ENCODE measurements at places on chromosomes 13 and 19.

GRCh38 chr13:50320271-50320862 lies 305.1 kb downstream of the KCNRG start:
- DNase-seq = no peak

GRCh38 chr13:45456196-45456972 lies 8.4 kb upstream of the COG3 start:
- DNase-seq = no peak

GRCh38 chr19:58380037-58380661 lies 681 bp downstream of the ZNF837 start:
- DNase-seq = peak; percentile 22

DNA sequence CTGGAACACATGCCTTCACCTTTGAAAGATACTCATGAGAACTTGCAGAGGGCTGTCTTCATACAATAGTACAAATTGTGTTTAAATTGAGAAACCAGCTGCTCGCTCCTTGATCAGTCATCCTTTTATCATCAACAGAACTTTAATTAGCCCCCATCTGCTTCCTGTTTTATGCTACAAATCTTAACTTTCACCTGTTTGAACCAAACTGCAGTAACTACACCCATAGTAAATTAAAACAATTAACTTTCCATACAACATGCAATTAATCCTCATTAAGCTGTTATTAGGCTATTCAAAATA lies 85.2 kb downstream of the FOXO1 start:
- DNase-seq = no peak

- DNase-seq = no peak
Observed at GRCh38 chr13:110841846-110842245, 73.0 kb downstream of the ANKRD10 start.

DNA sequence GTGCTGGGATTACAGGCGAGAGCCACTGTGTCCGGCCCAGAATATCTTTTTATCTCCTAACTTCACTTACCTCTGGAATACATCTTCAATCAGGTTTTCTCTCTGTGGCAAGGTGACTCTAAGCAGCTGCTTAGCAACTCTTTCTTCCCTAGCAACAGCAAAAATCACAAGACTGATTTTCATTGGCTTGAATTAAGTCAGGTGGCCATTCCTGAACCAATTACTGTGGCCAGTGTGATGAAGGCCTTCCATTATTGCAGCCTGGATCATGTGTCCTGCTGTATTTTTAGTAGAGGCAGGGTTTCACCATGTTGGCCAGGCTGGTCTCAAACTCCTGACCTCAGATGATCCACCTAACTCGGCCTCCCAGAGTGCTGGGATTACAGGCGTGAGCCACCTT lies 9.0 kb upstream of the LTBP4 start:
- DNase-seq = no peak

DNA sequence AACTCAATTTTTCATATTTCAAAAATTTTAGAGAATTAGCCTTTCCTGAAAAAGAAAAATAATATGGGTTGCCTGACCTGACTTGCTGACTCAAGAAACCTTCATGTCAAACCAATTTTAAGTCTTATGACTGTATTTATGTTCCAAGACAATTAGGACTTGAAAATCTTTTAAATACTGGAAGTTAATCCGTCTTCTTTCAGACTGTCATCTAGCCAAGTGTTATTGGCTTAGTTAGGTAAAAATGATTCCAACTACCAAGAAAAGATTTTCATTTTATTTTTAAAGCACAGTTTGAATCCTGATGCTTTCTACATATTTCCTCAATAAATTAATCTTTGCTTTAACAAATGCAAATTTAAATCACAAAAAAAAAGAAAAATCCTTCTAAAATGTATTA lies 337.6 kb downstream of the SLITRK6 start:
- no peak for DNase-seq

DNA sequence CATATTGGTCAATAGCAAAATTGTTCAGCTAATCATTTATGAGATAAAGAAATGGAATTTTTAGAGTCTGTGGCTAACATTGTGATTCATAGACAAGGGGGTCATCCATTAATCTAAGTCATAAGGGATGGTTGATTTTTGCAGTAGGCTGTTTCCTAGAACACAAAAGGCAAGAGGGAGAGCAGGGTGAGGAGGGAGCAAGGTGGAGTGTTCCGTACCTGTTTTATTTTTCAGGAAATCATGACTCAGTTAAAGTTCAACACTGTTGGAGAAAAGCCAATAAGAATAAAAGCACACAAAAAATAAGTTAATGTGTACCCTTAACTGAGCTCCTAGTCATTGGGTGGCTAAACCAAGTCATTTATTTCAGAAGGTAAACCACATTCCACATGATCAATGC lies 512.4 kb upstream of the ATXN8OS start:
- no peak for DNase-seq

All from psoas muscle (tissue), 8 donors.